ENCODE measurements at places on chromosomes 12 and 14.

- DNase-seq, result no peak
Observed at GRCh38 chr12:100610666-100611430, 37.4 kb downstream of the GAS2L3 start.

GRCh38 chr14:61188978-61189808 is 91.9 kb downstream of the TMEM30B start:
- no peak for DNase-seq

GRCh38 chr12:86081843-86082242 is 174.3 kb downstream of the MGAT4C start:
- DNase-seq, result no peak

DNA sequence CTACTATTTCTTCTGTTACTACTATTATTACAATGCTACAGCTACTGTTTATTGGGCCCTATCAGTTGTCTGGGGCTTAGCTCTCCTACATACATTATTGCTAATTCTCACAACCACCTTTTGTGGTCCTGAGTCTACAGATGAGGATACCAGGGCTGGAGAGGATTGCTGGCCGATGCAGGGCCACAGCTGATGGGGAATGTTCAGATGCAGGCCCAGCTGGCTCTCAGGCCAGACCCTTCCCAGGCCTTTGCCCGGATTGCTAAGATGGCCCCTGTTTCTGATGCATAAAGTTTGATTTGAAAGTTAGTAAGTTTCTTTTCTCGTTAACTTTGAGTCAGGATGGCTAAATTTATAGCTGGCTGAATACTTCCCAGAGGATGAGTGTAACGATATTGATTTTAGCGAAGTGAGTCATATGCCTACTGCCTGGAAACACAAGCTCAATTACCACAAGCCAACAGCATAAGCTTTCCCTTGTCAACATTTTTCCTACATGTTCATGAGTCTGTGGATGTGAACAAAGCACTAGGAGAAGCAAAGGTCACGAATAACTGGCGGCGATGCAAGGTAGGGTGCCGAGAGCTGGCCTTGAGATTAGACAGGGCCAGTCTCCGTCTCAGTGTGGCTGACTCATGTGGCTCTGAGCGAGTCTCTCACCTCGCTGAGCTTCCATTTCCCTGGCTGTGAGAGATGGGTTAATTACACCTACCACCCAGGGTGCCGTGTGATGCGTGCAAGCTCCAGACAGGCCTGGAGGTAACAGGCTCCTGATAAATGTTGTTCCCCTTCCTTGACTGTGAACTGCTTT is 111.0 kb downstream of the BEGAIN start:
- DNase-seq, result peak; percentile 49

DNA sequence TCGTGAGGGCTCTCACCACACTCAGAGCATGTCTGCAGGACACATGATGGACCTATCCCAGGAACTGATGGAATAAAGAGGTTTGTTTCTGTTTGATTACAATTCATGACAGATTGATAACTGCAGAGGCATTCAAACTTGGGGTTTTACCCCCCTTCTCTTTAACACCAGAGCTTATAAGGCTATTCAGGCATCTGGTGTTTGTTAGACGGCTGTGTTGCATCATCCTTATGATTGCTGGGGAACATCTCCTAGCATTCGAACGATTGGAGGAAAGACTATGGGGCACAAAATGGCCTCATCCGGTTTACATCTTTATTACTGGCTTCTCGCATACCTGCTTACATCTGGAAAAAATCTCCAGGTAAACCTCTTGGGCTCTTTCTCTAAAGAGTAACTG is 191.8 kb downstream of the MSRB3 start:
- DNase-seq, result no peak

- no peak for DNase-seq
Observed at GRCh38 chr14:68691031-68691791, 101.7 kb downstream of the ZFP36L1 start.

DNA sequence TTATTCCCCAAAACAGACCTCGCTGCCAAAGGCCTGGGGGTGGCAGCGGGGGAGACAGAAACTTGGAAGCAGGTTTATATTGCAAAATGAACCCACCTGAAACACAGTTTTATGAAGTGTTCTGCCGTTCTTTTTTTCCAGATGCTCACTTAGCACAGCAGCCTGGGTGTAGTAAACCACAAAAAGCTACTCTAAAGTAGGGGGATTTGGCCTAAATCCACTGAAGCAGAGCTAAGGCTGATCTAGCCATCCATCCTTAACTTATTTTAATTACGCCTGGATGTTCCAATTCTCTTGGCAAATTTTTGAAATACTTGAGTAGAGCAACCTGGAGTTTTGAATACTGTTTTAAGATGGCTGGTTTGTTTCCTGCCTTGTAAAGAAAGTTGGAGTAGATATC is 121.2 kb downstream of the GPR135 start:
- no peak for DNase-seq

DNA sequence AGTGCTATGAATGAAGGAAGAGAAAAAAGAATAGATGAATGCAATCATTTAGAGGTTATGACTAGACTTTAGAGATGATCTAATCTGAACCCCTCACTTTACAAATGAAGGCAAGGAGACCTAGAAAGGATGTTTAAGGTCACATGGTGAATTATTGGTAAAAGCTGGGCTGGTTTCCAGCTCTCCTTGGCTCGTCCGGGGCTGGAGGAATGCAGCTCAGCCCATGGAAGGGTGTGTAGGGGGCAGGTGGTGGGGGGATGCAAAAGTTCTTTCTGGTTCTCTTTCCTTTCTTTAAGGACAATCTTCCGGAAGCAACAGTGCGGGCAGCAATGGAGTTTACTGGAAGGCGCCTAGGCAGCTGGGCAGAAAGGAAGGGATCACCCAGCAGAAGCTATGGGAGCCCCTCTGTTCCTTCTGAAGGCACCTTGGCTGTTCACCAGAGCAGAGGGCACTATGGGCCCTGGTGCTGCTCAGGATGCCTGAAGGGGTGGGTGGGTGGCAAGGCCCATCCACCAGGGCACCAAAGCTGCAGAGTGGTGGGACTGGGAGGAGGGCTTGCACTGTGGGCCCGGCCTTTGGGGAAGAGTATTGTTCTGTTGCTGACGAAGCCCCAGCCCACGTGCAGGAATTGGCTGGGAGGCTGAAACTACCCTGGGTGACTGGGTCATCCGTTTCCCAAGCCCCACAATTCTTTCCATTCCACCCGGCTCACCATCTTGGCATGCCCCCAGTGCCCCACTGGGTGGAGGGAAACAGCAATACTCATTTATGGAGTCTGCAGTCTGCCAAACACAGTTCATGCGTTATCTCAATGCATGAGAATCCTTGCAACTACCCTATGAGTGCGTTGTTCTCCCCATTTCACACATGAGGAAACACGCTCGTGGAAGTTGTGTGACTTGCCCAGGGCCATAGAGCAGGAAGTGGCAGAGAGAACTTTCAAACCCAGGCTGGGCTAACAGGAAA is 78.2 kb downstream of the IRF2BPL start:
- peak; percentile 26 for DNase-seq

DNA sequence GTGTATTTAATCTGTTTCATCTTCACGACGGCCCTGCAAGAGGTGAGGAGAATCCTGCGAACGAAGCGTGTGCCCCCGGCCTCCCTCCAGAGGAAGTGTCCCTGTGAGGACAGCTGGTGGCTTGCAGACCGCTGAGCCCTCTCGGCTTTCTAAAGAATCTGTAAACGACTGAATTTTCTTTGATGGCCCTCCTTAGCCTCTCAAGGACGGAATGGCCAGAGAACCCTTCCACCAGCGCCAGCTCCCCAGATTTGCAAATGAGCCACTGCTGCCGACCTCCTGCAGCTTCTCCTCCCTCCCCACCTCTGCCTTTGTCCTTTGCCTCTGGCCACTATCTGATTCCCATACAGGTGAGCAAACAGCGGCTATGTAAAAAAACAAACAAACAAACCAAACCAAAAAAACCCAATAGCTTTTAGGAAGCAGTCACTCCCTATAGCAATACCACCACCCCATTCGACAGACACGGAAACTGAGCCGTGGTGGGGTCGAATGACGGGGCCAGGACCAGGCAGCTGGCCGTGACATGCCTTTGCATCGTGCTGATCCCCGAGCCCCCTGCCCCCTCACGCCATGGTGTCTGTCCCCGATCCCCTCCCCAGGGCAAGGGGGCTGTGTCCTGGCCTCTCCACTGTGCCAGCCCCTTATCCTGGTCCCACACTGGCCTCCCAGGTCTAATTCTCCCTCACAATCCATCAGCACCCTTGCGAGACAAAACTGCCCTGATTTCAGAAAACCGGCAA is 23.6 kb downstream of the RFLNA start:
- no peak for DNase-seq

DNA sequence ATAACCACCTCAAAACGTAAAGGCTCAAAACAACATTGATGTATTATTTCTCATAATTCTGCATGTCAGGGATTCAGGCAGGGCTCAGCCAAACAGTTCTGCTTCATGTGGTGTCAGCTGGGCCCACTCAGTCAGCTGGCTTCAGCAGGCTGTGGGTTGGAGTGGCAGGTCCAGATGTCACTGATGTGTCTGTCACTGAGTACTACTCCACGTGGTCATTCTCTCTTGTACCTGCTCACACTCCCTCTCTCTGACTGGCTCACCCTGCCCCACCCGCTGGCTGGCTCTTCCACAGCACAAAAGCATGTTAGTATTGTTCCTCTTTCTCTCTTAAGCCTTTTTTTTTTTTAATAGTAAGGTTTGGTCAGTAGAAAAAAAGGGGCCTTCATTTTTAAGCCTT is 182.4 kb downstream of the DICER1 start:
- DNase-seq, result no peak

GRCh38 chr14:59634617-59635016 is 58.0 kb upstream of the CCDC175 start:
- DNase-seq, result no peak

GRCh38 chr12:30415777-30416176 is 279.9 kb downstream of the IPO8 start:
- DNase-seq, result no peak

- DNase-seq, result no peak
Observed at GRCh38 chr12:48894271-48894670, 28.6 kb upstream of the RND1 start.

DNA sequence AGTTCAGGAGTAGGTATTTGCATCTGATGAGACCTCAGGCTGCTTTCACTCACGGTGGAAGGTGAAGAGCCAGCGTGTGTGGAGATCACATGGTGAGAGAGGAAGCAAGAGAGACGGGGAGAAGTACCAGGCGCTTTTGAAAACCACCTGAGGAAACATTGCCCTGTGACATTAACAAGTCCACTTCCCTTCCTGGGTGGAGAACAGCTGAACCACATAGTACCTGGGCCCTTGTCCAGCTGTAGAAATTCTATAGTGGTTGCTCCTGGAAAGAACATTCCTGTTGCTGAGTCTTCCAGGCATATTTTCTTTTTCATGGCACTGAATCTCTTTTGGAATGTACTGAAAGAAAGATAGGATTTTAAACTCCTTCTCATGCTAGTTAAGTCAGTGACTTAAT is 87.3 kb upstream of the RIN3 start:
- DNase-seq, result no peak

DNA sequence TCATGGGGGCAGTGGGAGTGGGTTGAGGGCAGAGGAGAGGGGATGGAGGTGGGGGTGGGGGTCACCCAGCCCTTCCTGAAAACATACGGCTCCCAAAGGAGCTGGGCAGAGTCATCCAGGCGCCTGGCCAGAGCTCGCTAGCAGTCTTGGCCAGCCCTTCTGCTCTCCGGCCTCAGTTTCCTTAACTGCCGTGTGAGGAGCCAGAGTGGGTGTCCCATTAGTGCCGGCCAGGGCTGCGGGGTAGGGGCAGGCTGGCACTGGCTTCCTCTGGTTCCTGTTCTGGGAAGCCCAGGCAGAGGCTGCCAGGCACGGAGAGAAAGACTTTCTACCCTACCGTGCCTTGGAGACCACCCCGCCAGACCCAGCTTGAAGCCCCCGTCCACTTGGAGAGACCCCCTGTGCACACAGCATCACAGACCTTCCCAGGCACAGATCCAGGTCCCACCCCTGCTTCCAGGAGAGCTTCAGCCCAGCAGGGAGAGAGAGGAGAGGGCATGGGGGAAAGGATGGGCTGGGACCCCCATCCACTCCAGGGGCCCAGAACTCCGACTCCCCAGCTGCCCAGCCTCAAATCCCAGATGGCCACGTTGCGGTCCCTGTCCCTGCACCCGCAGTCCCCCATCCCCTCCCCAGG is 93.3 kb downstream of the RFLNA start:
- no peak for DNase-seq

- no peak for DNase-seq
Observed at GRCh38 chr14:50001151-50001998, 108.5 kb downstream of the ARF6 start.

- DNase-seq, result no peak
Observed at GRCh38 chr12:86389949-86390348, 133.8 kb upstream of the MGAT4C start.

GRCh38 chr14:37585101-37585511 is 9.9 kb downstream of the FOXA1 start:
- no peak for DNase-seq

GRCh38 chr12:83390186-83390585 is 703.5 kb downstream of the TMTC2 start:
- DNase-seq, result no peak

Measured in NCI-H446 (cell line).